Esophagus squamous epithelium (tissue), 5 donors: ENCODE measurements at places on chromosomes 12 and 14.

DNA sequence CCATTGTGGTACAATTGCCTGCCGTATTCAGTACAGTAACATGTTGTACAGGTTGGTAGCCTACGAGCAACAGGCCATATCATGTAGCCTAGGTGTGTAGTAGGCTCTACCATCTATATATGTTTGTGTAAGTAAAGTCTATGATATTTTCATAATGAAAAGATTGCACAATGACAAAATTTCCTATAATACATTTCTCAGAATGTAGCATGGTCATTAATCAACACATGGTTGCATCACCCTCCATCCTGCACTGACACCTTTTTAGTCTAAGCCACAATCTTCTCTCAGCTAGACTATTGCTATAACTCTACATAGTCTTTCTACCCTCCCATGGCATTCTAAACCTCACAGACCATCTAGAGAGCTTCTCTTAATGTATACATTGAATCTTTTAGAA lies 158.5 kb upstream of the HMGA2 start:
- no peak for DNase-seq

DNA sequence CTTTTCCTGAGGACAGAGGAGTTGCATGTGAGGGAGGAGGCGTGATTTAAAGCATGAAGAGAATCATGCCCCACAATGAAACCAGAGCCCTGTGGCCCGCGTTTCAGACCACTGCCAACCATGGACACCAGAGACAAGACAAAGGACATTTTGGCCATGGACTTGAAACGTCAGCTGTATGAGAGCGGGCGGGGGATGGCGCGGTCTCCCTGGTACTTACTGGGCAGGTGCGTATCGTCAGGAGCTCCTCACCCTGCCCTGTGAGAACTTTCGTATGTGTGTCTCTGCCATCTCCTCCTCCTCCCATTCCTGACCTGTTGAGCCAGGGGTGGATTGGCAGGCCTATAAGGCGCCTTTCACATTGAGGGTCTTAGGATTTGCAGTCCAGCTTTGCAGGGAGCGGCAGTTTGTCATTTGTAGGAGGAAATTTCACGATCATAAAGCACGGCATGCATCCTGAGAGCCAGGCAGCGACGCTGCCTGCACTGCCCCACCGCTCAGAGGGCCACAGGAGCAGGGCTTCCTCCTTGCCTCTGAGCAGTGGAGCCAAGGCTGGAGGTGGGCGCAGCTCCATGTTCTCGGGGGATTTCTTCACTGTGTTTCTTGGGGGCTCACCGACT lies 22.2 kb downstream of the SFSWAP start:
- no peak for DNase-seq

DNA sequence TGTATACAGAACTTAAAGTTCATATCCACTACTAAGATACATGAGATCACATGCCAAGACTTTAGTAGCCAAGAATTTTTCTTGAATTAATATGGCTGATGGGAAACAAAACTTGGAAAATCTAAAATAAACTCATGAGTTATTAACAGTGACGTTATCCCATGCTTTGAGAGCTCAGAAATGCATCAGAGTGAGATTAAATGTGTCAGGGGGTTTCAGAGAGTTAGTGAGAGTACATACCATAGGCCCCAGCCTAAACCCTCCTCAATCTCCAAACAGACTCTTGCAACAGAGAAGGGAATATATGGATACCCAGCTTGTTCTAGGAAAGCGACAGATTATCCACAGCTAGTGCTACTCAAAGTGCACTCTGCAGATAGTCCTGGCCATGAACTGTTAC lies 19.3 kb downstream of the SLC35F4 start:
- no peak for DNase-seq

GRCh38 chr14:95763875-95764274 lies 50.0 kb upstream of the TCL1A start:
- DNase-seq = no peak

- DNase-seq = no peak
Measured at GRCh38 chr12:50589650-50590435, 85.1 kb downstream of the DIP2B start.

GRCh38 chr12:132397934-132398385 lies 68.6 kb upstream of the GALNT9 start:
- no peak for DNase-seq

DNA sequence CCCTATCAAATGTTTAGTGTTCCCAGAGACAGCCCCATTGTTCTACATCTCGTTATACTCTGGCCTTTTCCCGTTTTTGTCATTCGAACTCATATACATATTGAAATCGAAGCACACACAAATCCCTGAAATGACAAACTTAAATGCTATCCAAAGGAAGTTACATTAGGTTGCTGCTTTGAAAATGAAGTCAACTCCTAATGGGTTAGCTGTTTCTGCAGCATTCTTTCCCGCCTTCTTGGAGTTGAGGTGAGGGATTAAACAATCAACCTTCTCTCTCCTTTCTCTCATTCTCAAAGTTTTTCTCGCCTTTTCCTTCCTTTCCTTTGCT lies 642 bp upstream of the PHC1 start:
- DNase-seq = no peak

- DNase-seq = no peak
Measured at GRCh38 chr12:92802906-92803305, 100.1 kb downstream of the PLEKHG7 start.

GRCh38 chr12:94781835-94782234 lies 131.5 kb upstream of the TMCC3 start:
- no peak for DNase-seq

- no peak for DNase-seq
Measured at GRCh38 chr12:123030686-123031085, 50.2 kb downstream of the ARL6IP4 start.

GRCh38 chr12:101881228-101881627 lies 3.8 kb downstream of the DRAM1 start:
- DNase-seq = no peak

GRCh38 chr14:73748858-73749357 lies 34.7 kb upstream of the PNMA1 start:
- no peak for DNase-seq

DNA sequence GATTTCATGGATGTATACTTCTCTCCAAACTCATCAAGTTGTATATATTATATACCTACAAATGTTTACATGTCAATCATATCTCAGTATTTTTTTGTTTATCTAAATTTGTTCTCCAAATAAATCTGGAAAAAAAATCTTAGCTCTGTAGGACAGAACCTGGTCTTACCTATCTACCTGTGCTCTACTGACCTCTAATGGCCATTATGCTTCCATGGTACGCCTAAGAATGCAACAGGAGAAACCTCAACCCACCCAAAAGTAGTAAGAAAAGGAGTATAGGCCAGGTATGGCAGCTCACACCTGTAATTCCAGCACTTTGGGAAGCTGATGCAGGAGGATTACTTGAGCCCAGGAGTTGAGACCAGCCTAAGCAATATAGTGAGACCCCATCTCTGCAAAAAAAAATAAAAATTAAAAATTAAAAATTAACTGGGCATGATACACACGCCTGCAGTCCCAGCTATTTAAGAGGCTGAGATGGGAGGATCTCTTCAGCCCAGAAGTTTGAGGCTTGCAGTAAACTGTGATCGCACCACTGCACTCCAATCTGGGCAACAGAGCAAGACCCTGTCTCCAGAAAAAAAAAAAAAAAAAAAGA lies 8.7 kb downstream of the OR11H4 start:
- DNase-seq = no peak

DNA sequence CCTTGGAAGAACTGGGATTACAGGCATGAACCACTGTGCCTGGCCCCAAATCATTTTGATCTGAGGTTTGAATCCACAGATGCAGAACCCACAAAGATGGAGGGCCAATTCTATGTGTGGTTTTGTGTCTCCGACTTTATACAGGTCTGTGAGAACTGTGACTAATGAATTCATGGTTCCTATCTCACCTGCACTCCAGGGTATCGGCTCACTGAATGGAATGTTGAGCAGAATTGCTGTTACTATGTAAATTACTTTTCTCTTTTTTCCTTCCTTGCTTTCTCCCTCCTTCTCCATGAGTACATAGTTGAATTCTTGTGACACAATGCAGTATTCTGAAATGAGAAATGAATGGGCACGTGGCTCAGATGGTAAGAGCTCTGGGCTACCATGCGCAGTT lies 21.1 kb upstream of the GALNT16 start:
- DNase-seq = no peak

- DNase-seq = no peak
Measured at GRCh38 chr12:121712190-121712460, 427 bp upstream of the TMEM120B start.

DNA sequence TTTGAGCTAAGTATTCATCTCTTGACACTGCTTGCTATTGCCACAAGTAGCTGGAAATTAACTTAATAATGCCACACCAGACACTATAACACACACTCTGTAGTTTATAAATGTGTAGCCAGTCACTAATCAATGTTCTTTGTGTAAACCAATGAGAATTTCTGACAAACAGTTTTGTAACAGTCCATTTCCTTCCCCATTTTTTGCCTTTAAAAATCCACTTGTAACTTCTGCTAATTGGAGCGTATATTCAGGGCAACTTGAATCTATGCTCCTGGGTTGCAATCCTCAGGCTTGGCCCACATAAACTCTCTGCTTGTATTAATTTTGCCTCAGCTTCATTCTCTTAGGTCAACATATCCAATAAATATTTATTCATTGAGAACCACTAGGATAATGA lies 125.0 kb upstream of the DHRS4 start:
- DNase-seq = no peak

DNA sequence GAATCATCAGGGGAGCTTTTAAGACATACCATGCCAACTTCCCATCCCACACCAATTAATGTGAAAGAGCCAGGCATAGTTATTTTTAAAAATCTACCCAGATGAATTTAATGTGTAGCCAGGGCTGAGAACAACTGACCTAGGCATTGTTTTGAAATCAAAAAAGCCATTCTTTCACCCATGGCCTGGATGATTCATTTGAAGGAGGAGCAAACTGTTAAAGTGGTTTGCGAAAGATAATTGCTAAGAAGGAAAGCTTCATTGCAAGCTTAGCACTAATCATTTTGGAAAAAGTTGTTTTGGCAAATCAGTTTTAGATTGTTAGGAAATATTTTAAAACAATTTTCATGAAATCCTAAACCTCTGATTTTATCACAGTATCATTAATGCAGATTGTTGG lies 2.1 kb upstream of the GTSF1 start:
- no peak for DNase-seq

DNA sequence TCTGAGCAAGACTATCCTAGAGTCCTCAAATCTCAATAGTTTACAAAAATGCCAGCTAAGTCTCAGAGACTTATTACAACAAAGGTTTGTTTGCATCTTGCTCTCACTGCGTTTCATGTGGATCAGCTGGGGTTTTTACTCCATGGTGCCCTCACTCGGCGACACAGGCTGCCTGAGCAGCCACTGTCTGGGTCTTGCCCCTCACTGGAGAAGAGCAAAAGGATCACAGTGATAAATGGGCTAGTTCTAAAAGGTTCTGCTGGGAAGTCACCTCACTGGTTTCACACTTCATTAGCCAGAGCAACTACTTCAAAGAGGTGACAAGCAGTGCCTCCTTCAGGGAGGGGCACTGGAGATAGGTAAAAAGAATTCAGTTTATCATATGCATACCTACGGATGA lies 392.0 kb downstream of the RPL10L start:
- DNase-seq = no peak

GRCh38 chr12:45944771-45945170 lies 45.6 kb downstream of the SCAF11 start:
- DNase-seq = no peak

DNA sequence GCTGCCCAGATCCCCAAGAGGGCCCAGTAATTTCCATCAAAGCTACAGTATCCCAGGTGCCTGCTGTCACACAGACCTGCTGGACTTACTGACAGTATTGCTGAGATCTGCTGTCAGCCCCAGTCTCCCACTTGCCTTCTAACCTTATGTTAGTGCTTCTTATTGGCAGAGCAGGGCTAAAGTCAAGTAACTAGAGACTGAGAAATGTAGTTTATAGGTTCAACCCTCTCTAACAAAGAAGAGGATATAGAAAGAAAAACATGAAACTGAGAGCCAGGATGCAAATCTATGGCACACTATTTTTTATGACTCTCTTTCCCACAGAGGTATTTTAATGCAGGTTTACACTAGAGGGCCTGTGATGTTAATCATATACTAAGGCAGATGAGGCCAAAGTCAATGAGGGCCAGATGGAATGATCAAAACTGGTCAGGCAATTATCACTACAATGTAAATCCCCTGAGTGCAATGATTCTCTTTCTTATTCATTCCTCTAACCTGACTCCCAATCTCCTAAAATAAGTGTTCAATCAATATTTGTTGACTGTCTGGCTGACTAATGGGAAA lies 781.9 kb downstream of the VRK1 start:
- DNase-seq = no peak

DNA sequence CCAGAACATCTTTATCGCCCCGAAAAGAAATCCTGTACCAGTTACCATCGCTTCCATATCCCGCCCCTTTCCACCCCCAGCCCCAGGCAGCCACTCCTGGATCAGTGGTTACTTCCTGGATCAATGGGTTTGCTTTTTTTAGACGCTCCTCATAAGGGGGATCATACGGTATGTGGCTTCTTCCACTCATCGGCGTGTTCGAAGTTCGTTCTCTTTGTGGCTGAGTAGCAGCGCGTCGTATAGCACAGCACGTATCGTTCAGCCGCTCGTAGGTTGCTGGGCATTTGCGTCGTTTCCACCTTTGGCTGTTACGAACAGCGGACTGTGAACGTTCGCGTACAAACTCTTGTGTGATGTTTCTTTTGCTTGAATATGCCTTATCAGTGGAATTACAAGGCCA lies 1.8 kb downstream of the NOC4L start:
- no peak for DNase-seq

DNA sequence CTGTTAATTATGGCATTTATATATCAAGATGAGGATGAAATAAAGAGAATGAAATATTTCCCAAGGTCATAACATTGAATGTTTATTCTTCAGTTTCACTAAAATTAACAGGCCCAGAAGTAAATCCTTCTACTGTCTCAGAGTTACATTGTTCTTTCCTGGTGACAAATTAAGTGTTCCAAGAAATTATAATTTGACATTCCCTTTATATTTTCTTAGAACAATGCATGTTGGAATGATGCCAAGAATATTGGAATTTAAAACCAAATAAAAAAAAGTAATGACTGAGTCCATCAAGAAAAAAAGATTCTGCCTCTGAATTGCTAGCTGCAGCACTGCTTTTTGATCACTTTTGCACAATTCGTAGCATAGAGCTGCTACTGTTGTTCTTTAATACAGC lies 152.1 kb downstream of the METTL25 start:
- no peak for DNase-seq

- DNase-seq = no peak
Measured at GRCh38 chr12:77923882-77924281, 93.2 kb downstream of the NAV3 start.

GRCh38 chr14:21723431-21724045 lies 49.9 kb upstream of the OR4E1 start:
- DNase-seq = no peak

DNA sequence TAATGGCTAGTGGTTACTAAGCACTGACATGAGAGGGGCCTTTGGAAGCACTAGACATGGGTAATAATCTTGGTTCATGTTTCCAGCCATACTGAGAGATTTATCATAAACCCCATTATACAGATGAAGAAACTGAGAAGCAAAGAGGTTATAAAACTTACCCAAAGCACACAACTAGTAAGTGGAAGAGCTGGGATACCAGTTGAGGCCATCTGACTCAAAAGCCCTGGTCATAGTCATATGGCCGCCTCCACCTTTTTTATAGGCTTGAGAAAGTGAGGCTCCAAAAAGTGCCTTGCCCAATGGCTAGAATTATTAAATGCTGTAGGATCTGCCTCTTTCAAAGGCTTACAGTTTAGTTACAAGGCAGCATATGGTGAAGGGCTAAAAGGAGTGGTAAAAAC lies 944 bp downstream of the TXNRD1 start:
- DNase-seq = no peak

- no peak for DNase-seq
Measured at GRCh38 chr12:68043435-68043834, 54.2 kb downstream of the IFNG-AS1 start.

GRCh38 chr14:58634406-58635090 lies 3.2 kb upstream of the DACT1 start:
- DNase-seq = no peak
